ENCODE measurements at places on chromosomes 6 and 20.
A peak's percentile ranks its signal among the peaks of the same experiment; 100 is the strongest.

GRCh38 chr20:40838509-40838908 is 149.5 kb upstream of the MAFB start:
- no peak for DNase-seq

DNA sequence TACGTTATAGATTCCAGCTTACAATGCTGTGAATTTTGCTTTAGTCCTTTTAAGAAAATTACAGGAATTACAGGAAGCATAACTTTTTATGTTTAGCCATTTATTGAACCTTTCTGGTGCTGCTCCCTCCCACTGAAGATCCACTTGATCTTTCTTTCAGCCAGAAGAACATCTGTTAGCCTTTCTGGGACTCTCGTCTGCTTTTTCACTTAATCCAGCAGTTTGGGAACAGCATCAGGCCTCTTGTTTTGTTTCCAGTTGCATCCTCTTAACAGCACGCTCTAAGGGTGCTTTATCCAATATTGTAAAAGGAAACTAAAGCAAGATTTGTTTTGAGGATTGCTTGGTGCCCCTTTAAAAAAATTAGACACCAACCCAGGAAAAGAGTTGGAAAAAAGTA is 10.3 kb upstream of the CYP24A1 start:
- DNase-seq = no peak

GRCh38 chr6:35275744-35276260 is 16.3 kb downstream of the ZNF76 start:
- DNase-seq = no peak

DNA sequence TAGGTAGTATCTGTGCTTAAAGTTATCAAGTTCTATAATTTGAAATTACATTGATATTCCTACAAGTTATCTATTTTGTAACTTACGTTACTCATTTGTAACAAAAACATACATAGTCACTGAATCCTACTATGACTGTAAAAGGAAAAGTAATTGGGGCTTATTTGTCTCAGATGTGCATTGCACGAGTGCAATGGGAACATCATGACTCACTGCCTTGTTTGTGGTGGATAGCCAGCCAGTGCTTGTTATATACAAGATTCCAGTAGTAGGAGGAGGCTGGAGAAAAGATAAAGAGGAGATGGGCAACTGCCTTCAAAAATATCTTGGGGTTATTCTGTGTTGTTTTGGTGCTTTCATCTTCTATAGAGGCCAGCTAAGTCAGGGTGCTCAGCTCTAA is 164.1 kb downstream of the RNF144B start:
- no peak for DNase-seq

DNA sequence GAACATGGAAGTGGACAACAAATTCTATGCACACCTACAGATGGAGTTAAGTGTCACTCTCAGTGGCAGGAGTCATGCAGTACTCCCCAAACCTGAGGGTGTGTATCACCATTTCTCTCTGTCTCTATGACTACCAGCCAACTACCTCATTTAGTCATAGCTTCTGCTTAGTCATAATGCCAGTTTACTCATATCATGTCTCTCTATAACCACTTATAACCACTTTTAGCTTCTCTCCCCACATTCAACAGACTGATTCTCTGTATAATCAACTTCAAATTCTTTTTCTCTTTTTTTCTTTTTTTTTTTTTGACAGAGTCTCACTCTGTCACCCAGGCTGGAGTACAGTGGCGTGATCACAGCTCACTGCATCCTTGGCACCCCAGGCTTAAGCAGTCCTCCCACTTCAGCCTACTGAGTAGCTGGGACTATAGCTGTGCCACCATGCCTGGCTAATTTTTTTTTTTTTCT is 13.8 kb upstream of the GTF3C6 start:
- peak; percentile 43 for DNase-seq

- no peak for DNase-seq
Observed at GRCh38 chr20:43916073-43916880, 1.6 kb downstream of the TOX2 start.

- no peak for DNase-seq
Observed at GRCh38 chr6:25709761-25710160, 44.8 kb upstream of the SLC17A4 start.

DNA sequence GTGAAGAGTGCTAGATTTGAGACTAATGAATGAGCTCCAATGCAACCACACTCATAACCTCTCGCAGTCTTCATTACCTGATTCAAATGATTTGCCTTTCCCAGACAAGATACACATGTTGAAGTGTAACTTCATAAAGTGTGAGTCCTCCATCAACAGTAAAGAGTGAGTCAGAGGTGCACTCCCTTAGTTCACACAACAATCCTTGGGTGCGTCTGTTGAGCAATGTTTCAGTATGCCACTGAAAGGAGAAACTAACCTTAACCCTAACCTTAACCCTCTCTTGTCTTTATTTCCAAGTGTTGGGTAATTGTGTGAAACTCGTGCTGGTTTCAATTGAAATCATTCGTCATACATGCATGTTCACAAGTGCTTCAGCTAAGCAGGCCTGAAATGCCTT is 21.0 kb upstream of the RIN2 start:
- no peak for DNase-seq

GRCh38 chr6:26613689-26614683 is 17.2 kb downstream of the ABT1 start:
- DNase-seq = no peak

DNA sequence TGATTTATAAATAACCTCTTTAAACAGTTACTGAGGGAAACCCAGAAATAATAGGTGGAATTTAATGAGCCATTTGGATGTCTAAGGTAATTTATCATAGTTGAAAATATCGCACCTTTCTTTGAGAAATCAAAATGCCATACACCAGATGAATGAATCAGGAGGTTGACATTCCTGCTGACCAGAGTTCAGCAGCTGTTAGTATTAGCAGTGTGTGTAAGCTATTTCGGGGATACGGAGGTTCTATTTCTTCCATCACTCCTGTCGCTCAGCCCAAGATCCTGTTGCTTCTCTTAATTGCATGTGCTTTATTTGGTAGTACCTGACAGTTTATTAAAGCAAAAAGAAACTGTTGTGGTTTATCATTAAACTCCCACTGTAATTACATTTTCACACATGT is 67.1 kb downstream of the HDGFL1 start:
- DNase-seq = no peak

DNA sequence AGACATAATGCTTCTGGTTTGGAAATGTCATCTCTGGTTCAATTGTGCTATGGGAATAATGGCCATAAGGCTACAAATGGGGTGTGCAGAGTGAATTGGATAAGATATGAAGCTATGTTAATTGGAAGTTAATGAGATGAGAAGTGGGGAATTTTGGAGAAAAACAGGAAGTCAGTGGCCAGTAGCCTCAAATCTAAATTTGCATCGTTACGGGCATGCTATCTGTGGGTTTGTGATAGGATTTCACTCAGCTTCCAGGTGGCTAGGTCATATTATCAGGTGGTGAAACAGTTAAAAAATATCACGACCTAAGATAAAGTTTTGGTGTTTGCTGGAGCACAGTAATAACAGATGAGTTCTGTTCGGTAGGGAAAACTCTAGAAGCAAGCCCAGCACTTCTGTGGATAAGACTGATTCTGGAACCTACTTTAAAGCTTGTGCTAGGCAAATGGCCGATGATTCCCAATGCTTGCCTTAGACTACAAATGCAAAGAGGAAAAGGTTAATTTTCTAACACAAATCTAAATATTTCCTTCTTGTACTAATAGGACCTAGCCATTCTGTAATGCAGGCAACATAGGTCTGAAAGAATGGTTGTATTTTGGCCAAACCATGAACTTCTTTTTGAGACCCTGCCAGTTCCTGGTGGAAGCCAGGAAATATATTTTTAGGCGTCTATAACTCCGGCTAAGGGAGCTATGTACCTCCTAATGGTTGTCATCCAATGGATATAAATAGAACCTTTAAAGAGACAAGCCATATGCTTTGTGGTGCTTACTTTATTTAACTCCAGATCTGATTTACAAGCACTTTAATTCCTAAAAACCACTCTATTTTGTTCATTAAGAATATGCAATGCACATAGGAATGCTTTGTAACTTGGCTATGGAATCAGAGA is 111.0 kb downstream of the PLCB1 start:
- no peak for DNase-seq

GRCh38 chr6:170143401-170144150 is 147.3 kb downstream of the DLL1 start:
- DNase-seq = no peak

- DNase-seq = no peak
Observed at GRCh38 chr6:89299466-89299850, 15.6 kb downstream of the GABRR2 start.
